ENCODE measurements at places on chromosomes 16 and 17. TPM values are rescaled to one million over a fixed set of nuclear protein-coding genes. Genes with fewer than 3 reads are reported as not detected.

DNA sequence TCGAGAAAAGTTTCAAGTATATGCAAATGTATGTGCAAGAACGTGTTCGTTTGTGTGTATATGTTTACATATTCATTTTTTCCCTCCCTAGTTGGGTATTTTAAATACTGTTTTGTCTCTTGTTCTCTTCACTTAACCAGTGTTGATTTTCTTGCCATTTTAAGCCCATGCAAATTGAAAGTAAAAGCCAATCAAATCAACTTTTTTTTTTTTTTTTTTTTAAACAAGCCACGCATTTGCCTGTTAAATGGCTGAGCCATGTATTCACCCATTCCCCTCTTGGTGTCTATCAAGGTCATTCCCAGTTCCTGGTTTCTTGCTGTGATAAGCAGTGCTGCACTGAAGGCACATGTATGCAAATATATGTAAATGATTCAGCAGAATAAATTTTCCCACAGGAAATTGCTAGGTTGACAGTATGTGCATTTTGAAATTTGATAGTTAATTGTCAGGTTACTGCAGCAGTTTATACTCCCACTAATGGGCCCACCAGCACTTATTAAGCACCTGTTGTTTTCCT is 12.2 kb downstream of the ABCC1 start:
- no peak for DNase-seq

The DBNDD1 gene
- total RNA-seq, result 0.18 TPM

DNA sequence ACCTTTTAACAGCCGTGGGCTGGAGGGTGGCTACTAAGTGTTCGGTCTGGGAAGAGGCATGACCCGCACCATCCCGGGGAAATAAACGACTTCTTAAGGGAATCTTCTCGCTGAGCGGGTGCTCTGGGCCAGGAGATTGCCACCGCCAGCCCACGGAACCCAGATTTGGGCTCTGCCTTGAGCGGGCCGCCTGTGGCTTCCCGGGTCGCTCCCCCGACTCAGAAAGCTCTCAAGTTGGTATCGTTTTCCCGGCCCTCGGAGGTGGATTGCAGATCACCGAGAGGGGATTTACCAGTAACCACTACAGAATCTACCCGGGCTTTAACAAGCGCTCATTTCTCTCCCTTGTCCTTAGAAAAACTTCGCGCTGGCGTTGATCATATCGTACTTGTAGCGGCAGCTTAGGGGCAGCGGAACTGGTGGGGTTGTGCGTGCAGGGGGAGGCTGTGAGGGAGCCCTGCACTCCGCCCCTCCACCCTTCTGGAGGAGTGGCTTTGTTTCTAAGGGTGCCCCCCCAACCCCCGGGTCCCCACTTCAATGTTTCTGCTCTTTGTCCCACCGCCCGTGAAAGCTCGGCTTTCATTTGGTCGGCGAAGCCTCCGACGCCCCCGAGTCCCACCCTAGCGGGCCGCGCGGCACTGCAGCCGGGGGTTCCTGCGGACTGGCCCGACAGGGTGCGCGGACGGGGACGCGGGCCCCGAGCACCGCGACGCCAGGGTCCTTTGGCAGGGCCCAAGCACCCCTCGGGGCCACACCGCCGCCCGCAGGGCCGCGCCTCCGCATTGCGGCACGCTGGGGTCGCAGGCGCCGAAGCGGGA is 3.6 kb upstream of the CBX4 start:
- no peak for DNase-seq

The NPIPA2 gene
- total RNA-seq, result 6.2 TPM

- DNase-seq, result no peak
Measured at GRCh38 chr17:50640686-50641351, 6.1 kb downstream of the ABCC3 start.

DNA sequence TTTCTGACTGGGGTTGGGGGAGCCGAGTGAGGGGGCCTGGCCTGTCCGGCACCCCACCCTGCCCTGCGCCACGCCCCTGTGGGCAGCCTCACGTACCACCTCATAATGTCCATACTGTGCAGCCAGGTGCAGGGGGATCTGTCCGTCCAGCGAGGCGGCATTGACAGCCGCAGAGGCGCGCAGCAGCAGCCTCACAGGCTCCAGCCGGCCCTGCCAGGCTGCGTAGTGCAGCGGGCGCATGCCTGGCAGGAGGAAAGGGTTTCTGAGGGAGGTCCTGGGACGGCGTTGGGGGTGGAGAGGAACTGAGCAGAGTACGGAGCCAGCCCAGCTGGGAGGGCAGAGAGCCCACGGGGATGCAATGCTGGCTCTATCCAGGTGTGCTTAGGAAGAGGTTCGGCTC is 8.4 kb downstream of the CASKIN2 start:
- DNase-seq, result no peak

DNA sequence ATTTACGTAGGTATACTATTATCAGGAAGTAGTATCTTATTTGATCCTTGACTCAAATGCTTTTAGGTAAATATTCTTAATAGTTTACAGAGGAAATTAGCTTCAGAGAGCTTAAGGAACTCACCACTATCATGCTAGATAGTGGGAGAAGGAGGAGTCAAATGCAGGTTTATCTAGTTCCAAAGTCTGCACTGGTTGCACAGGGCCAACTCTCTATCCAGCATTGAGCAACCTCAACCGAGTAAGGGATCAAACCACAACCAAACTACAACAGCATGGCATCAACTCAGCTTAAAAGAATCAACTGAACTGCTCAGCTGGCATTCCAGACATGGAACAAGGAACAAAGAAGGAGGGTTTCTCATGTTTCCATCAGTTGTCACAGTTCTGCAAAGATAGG is 306.0 kb downstream of the MAF start:
- no peak for DNase-seq

DNA sequence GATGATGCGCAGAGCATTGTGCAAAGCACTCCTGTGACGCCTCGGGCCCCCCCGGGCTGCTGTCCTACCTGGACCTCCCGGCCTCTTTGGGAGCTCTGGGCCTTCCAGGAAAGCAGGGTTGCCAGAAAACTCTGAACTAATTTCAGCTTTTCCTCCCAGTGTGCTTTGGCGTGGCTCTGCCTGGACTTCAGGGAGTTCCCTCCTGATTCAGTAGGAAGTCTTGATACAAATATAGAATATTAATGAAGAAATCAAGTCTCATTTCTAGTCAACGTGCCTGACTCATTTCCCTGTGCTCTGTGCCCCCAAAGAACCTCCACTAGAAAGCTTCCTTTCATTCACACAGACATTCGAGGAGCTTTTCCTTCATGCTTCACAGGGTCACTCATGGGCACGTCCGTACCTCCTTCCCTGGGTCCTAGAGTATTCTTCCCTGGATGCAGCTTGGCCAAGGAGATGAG is 84.0 kb upstream of the NOL11 start:
- DNase-seq, result no peak

- DNase-seq, result no peak
Measured at GRCh38 chr16:29983420-29984136, 9.9 kb downstream of the TAOK2 start.
